CD8-positive, alpha-beta T cell (primary cell): ENCODE measurements at places on chromosomes 4 and X. TPM values are rescaled to one million over a fixed set of nuclear protein-coding genes. Genes with fewer than 3 reads are reported as not detected.

GRCh38 chrX:150547375-150548115, 20.9 kb upstream of the MTM1 start:
- peak; percentile 29 for DNase-seq

GRCh38 chr4:101198682-101199339, 148.5 kb downstream of the PPP3CA start:
- no peak for DNase-seq

GRCh38 chrX:1390621-1391369, 1.1 kb downstream of the SLC25A6 start:
- no peak for DNase-seq

DNA sequence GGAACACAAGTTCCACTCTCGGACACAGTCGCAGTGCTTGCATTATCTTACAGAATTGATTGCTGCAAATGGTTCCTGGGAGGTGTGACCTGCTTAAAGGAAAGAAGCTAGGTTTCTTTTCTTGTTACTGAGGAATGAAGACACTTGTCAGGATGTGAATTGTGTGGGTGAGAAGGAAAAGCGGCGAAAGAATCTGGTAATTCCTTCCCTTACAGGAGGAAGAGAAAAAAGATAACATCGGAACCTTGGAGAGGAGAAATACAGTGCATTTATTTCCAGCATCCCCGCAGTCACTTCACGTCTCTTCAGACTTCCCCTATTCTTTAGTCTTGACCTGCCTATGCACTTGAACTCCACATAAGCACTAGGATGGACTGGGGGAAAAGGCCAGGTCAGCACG, 389 bp upstream of the CCSER1 start:
- no peak for DNase-seq

The PDE6B gene
- total RNA-seq: 10.4 TPM

DNA sequence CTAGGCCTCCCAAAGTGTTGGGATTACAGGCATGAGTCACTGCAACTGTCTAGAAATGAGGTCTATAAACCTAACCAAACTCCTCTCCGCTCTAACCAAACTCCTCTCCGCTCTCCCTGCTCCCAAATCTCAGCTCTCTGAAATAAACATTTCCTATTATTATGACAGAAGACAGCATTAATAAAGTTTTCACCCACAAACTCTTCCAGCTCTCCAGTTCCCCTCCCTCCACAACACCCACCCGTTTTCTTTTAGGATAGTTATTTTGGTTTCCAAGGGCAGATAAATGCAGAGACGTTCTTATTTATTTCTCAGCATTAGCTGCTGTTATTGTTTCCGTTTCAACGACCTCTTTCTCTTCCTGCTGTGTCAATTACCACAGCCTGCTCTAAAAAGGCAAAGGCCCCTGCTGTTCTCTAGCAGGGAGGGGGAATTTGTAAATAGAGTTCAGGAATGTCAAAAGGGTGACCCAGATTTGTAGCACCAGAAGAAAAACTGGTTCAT, 13.3 kb upstream of the SCD5 start:
- DNase-seq: no peak

DNA sequence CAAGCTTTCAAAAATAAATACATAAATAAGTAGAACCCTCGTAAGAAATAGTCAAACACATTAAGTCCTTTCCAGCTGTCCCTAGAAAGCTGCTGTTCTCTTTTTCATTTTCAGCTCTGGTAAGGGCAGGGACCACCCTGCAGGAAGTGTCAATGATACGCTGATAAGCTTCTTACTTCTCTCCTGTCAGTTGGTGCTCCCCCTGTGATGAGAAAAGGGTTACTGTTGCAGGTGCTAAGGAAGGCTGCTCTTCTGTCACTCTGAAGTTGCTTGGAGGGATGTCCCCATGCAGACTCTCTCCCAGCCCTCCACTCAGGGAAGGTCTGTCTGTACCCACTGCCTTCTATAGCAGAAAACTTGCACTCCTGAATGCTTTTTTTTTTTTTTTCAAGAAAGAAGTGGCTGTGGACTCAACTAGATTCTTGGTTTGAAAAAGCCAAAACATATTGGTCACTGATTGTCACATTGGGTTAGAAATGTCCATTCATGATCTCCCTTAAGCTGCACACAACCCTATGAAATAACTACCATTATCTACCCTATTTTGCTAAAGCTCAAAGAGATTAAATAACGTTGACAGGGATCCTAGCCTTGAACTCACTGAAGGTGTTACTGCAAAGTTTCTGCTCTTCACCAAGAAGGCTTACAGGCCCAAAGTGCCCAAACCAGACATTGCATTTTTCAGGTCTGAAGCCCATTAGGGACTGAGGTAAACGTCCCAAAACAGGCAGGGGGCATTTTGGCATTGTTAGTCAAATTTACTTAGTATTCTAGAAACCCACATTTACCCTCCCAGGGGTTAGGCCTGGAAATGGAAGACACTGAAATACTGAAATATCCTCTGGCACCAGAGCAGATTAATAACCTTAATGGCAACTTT, 1.2 kb downstream of the CXCL3 start:
- no peak for DNase-seq

- DNase-seq: no peak
These were observed 460.6 kb downstream of the NAF1 start for GRCh38 chr4:162706051-162706450.
